ENCODE measurements at places on chromosomes 12 and 14.
A peak's percentile ranks its signal among the peaks of the same experiment; 100 is the strongest.

- no peak for DNase-seq
Observed at GRCh38 chr12:38736821-38737220, 168.6 kb downstream of the CPNE8 start.

- DNase-seq: no peak
Observed at GRCh38 chr14:86015941-86016340, 486.0 kb downstream of the FLRT2 start.

- no peak for DNase-seq
Observed at GRCh38 chr12:119505001-119505400, 88.6 kb upstream of the TMEM233 start.

- no peak for DNase-seq
Observed at GRCh38 chr12:102765736-102766135, 151.3 kb downstream of the PAH start.

GRCh38 chr14:73526036-73526984, 10.6 kb upstream of the ACOT1 start:
- no peak for DNase-seq

GRCh38 chr14:78614593-78614992, 444.4 kb downstream of the NRXN3 start:
- DNase-seq: no peak

DNA sequence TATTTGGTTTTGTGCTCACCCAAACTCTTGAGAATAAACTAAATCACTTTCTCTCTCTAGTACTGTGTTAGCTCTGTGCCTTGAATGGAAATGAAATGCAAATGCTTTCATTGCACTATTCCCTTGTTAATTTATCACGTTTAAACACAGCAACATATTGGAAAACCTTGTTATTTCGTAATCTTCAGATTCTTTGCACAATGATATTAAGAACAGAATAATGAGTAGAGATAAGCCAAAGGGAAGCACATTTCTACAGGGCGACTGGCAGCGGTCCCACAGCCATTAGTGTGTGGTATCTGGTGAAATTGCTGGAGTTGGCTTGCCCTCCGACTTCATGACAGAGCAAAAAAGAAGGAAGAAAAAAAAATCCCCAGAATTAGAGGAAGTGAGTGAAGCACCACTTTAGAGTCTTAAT, 166.1 kb upstream of the E2F7 start:
- DNase-seq: no peak

DNA sequence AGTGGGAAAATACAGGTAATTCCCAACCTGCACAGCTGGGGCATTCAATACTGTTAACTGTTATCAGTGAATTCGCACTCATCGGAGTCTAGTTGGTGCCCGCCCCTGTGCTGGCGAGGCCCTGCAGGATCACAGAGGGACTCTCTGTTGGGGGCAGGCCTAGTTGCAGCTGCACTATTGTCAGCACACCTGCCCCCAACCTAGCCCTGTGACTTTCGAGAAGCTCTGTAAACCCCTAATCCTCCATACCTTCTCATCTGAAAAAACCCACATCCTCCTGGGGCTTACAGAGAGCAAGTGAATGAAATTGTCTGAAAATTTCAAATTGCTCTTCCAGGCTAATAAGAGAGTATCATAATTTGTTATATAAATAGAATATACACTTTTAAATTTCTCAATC, 132.2 kb upstream of the NUDT4 start:
- DNase-seq: no peak

GRCh38 chr14:76829013-76829365, 2.8 kb downstream of the LRRC74A start:
- no peak for DNase-seq

DNA sequence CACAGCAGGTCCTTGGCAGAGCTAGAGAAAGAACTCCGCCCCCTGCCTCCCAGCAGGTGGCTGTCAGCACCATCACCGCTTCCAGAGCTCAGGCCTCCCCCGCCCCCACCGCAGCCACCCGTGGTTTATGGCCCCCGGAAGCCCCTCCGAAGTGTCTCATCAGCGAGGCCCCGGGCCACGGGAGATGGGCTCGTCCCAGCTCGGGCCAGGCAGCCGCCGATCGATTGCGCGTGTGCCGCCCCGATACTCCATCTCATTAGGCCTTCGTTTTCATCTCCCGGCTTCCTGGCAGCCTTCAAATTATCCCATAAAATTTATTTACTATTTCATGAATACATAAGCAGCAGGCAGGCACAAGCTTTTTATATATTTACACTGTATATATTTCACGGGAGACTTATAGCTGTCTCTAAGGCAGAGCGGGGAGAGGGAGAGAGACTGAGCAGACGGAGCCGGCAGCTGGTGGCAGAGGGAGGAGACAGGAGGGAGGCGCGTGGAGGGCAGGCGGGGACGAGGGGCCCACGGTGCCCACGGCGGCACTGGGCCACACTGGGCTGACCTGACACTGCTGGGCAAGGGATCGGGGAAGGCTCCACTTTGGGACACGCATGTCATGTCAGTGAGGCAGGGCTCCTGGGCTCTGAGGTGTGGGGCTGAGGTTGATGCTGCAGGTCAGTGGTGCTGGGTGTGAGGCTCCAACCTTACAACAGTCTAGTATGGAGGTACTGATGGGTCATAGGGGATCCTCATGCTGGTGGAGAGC, 241.2 kb downstream of the RBM19 start:
- no peak for DNase-seq

DNA sequence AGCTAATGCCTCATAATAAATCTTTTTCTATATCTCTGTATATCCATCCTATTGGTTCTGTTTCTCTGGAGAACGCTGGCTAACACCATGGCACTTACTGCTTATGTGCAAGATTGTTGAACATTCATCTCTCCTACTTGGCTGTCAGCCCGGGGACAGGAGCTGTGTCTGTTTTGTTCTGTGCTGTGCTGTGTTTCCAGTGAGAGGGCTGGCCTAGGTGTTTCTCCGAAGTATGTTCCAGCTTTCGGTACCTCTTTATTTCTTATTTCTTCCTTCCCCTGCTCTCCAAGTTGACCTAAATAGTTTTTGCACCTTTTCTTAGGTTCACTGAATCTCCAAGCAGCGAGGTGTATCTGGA, 18.8 kb upstream of the NR4A1 start:
- no peak for DNase-seq

DNA sequence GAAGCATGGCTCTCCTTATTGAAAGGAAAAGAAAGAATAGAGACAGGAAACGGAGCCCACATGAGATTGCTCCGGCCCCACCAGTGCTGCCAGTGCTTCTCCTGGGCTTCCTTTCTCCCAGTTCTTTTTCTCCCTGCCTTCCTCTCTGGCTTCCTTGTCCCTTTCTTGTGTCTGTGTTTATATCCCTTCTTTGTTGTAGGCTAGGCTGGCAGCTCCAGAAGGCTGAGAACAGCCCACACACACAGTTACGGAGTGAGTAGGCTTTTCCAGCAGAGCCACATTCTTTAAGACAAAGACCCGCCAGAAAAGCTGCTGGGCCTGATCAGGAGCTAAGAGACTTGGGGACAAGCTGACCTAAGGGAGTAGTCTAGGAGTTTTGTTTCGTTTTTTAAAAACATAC, 13.0 kb downstream of the CIPC start:
- DNase-seq: no peak

GRCh38 chr14:89566644-89567415, 149.8 kb upstream of the FOXN3 start:
- DNase-seq: no peak

GRCh38 chr12:103373088-103373523, 122.7 kb downstream of the C12orf42 start:
- DNase-seq: peak; percentile 97

DNA sequence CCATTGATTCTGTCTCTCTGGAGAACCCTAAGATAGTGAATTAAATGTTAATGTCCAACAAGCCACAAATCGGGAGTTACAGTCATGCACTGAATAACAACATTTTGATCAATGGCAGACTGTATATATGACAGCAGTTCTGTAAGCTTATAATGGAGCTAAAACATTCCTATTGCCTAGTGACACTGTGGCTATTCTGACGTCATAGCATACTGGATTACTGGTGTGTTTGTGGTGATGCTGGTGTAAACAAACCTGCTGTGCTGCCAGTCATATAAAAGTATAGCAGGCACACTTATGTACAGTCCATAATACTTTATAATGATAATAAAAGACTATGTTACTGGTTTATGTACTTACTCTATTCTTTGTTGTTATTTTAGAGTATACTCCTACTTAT, 56.7 kb upstream of the BICD1 start:
- no peak for DNase-seq

DNA sequence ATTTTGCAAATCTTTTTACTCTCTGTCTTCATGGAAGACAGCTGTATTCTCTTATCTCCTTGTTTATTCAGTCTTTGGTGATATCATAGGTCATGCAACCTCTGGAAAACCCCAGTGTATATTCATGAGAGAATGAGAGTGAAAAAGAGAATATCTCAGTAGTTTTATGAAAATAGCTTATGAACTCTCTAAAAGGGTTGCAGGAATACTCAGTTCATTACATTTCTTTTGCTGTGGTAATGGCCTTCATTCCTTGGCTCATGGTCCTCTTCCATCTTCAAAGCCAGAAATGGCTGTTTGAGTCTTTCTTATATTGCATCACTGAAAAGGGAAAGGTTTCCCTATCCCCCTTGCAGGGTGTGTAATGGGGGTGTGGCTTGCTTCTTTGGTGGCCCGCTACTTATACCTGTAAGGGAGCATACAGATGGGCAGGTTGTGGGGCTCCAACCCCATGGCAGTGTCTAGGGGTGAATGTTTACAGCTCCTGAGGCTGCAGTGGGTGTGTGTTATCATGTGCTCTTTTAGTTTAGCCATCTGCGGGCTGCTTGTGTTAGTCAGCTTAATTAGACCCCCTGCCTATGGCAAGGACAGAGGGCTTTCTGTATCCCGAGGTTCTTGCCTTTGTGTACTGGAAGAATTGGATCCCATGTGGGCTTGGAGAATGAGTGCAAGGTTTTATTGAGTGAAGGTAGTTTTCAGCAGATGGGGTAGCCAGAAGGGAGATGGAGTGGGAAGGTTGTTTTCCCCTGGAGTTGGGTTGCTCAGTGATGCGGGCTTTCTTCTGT, 150.2 kb downstream of the CCDC91 start:
- no peak for DNase-seq

DNA sequence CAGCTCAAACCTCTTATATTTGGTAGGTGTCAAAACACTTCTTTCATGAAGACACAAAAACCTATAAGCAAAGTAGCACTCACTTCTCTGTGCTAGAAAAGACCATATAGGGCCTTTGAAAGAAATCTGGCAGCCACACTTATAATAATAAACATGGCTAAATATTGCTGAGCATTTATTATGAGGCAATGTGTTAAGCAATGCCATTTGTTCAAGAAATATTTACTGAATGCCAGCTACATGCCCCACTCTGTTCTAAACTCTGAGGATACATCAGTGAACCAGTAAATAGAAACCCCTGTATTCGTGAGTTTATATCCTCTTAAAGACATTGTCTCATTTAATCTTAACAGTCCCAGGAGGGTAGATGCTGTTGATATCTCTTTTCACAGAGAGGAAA, 52.0 kb downstream of the RNFT2 start:
- DNase-seq: no peak

DNA sequence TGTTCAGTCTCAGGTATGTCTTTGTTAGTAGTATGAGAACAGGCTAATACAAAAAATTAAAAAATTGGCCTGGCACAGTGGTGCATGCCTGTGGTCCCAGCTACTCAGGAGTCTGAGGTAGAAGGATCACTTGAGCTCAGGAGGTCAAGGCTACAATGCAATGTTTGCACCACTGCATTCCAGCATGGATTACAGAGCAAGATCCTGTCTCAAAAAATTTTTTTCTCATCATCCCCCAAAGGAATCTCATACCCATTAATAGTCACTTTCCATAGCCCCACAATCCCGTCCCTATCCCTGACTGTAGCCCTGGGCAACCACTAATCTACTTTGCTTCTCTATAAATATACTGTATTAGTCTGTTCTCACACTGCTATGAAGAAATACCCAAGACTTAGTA, 57.8 kb downstream of the TTC8 start:
- DNase-seq: no peak

DNA sequence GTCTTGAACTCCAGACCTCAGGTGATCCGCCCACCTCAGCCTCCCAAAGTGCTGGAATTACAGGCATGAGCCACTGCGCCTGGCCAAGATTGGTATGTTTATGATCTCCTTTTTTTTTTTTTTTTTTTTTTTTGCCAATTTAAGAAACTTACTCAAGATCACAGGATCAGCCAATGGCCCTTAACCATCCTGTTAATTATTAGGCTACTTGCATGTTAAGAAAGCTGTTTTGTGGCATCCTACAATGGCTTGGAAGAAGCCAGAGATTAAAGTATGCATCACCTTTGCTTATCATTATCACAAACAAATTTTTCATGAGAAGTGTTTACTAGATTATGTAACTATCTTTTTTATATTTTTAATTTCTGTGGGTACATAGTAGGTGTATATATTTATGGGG, 140.2 kb downstream of the BCAT1 start:
- no peak for DNase-seq

- no peak for DNase-seq
Observed at GRCh38 chr14:75492832-75493591, 29.3 kb upstream of the BATF start.

GRCh38 chr12:19951664-19952063, 416.7 kb upstream of the PDE3A start:
- DNase-seq: no peak

GRCh38 chr12:87827638-87828264, 201.4 kb downstream of the C12orf50 start:
- DNase-seq: no peak

GRCh38 chr12:105409801-105410471, 79.4 kb downstream of the C12orf75 start:
- DNase-seq: peak; percentile 97

- no peak for DNase-seq
Observed at GRCh38 chr12:92065639-92066038, 80.0 kb downstream of the BTG1 start.

GRCh38 chr14:68450391-68451120, 342.3 kb downstream of the ZFP36L1 start:
- no peak for DNase-seq

- DNase-seq: no peak
Observed at GRCh38 chr12:109810954-109811623, 22.1 kb downstream of the TRPV4 start.

- peak; percentile 78 for DNase-seq
Observed at GRCh38 chr14:76937181-76938091, 91.1 kb downstream of the IRF2BPL start.

DNA sequence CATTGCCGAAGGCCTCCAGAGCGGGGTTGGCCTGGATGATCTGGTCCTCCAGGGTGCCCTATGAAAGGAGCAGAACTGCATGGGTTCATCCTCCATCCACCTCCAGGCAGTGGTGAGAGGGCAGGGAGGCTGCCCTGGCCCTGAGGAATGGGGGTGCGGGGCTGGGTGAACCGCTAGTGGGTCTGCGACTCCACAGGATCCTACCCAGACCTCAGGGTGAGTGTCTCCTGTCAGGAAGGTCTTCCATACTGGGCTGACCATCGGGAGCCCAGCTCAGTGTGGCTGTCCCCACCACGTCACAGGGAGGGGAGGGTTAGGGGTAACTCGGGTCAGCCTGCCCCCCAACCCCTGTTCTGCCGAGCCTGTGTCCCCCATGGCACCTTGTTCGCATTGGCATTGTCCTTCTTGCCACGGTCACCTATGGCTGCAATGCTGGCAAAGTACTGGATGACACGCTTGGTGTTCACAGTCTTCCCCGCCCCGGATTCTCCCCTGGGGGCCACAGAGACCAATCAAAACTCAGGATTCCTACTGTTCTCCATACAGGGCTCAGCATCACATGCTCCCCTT, 3.7 kb downstream of the MYH6 start:
- no peak for DNase-seq

GRCh38 chr12:3722368-3722767, 30.5 kb downstream of the CRACR2A start:
- DNase-seq: no peak

- DNase-seq: no peak
Observed at GRCh38 chr14:79825046-79825521, 386.2 kb downstream of the DIO2 start.

- no peak for DNase-seq
Observed at GRCh38 chr14:60695327-60695726, 28.8 kb downstream of the SIX4 start.
